Dorsolateral prefrontal cortex (tissue), 122 donors: ENCODE measurements at places on chromosomes 2 and 18. TPM values are rescaled to one million over a fixed set of nuclear protein-coding genes. Genes with fewer than 3 reads are reported as not detected.

The ATP6V1B1 gene
- total RNA-seq, result 0.70 TPM

The LYPD6B gene
- 0.46 TPM for total RNA-seq

The C18orf63 gene
- total RNA-seq, result not detected

The UPP2 gene
- total RNA-seq, result 4.3 TPM

The STPG4 gene
- total RNA-seq, result not detected

The CLEC4F gene
- total RNA-seq, result 0.19 TPM

The ASB18 gene
- total RNA-seq, result not detected

The TUBB8B gene
- total RNA-seq, result not detected

The CNDP2 gene
- 408 TPM for total RNA-seq

The CYB5A gene
- 34.6 TPM for total RNA-seq

The PXDN gene
- total RNA-seq, result 17.6 TPM

The POTEF gene
- 1.6 TPM for total RNA-seq

The IL37 gene
- total RNA-seq, result not detected

The DRC1 gene
- 3.5 TPM for total RNA-seq

The NEU2 gene
- not detected for total RNA-seq

The L3MBTL4 gene
- 24.7 TPM for total RNA-seq

The CHST9 gene
- 1.5 TPM for total RNA-seq

The CCDC85A gene
- 25.3 TPM for total RNA-seq

The DCDC2C gene
- not detected for total RNA-seq

The TMEM17 gene
- 4.8 TPM for total RNA-seq

The KIF3C gene
- total RNA-seq, result 201 TPM

The LIMS1 gene
- total RNA-seq, result 17.1 TPM

The CHRND gene
- total RNA-seq, result not detected

The ABCA12 gene
- total RNA-seq, result 1.2 TPM

The GAREM2 gene
- total RNA-seq, result 17.3 TPM

The LBH gene
- total RNA-seq, result 9.2 TPM

The SULT1C4 gene
- 9.0 TPM for total RNA-seq

The COL3A1 gene
- total RNA-seq, result 2.0 TPM

The RNASEH1 gene
- 29.4 TPM for total RNA-seq

The DNAH6 gene
- 11.9 TPM for total RNA-seq

The KCNJ13 gene
- total RNA-seq, result not detected

The HOXD9 gene
- not detected for total RNA-seq

The RAMP1 gene
- total RNA-seq, result 67.6 TPM

The RNF125 gene
- total RNA-seq, result 4.3 TPM

The SOX11 gene
- 2.6 TPM for total RNA-seq

The TEKT4 gene
- total RNA-seq, result 0.33 TPM

The GNAL gene
- 39.7 TPM for total RNA-seq

The MARCHF4 gene
- total RNA-seq, result 11.5 TPM

The BOLL gene
- not detected for total RNA-seq

The KLHL29 gene
- total RNA-seq, result 24.6 TPM

The SPR gene
- total RNA-seq, result 21.4 TPM

The C2orf42 gene
- 33.0 TPM for total RNA-seq

The KCTD18 gene
- total RNA-seq, result 14.7 TPM

The CNRIP1 gene
- 118 TPM for total RNA-seq

The CCDC68 gene
- 2.9 TPM for total RNA-seq

The IL1R2 gene
- total RNA-seq, result not detected
